ENCODE measurements at places on chromosomes 4 and X. TPM values are rescaled to one million over a fixed set of nuclear protein-coding genes. Genes with fewer than 3 reads are reported as not detected.
A peak's percentile ranks its signal among the peaks of the same experiment; 100 is the strongest.

DNA sequence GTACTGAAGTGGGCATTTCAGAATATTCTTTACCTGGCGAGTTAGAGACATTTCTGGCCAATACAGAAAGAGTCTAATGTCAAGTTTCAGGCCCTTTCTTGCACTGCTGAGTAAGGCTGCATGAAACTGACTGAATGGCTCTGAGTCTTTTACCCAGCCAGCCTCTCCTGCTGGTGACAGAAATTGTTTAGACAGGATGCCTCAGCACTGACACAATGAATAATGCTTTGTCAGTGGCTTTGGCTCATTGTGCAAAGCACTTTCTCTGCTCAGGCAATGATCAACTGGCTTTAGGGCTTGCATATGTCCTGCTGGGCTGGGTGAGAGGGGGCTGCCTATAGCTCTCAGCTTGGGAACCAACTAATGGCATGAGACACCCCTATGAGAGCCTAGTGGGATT is 45.5 kb downstream of the CLNK start:
- no peak overlapping the region for H3K4me3 ChIP-seq
- H3K27me3 ChIP-seq = no peaks in the 10 kb centered on the region
- DNase-seq = no peak
- peaks cover 9% of the 10 kb centered on the region for H3K4me1 ChIP-seq

Gene PAGE1
- not detected for total RNA-seq

- H3K36me3 ChIP-seq = peaks cover 13% of the 10 kb centered on the region
- peak overlapping the region; percentile 87 for H3K27ac ChIP-seq
- H3K4me3 ChIP-seq = peak overlapping the region; percentile 82
- H3K4me1 ChIP-seq = peaks cover 17% of the 10 kb centered on the region
- H3K27me3 ChIP-seq = no peaks in the 10 kb centered on the region
These were observed 488 bp downstream of the NAP1L5 start for GRCh38 chr4:88697141-88697540.

- H3K36me3 ChIP-seq = no peaks in the 10 kb centered on the region
- no peak overlapping the region for H3K4me3 ChIP-seq
- no peak for DNase-seq
These were observed 69.5 kb downstream of the AASDH start for GRCh38 chr4:56317749-56318148.

- no peak overlapping the region for H3K4me3 ChIP-seq
- H3K27me3 ChIP-seq = peaks cover 28% of the 10 kb centered on the region
- H3K27ac ChIP-seq = no peak overlapping the region
- peak; percentile 16 for DNase-seq
- H3K36me3 ChIP-seq = no peaks in the 10 kb centered on the region
These were observed 84.0 kb downstream of the WWC2 start for GRCh38 chr4:183182873-183183725.

- H3K27ac ChIP-seq = no peak overlapping the region
- no peak for DNase-seq
- no peaks in the 10 kb centered on the region for H3K4me1 ChIP-seq
- no peak overlapping the region for H3K4me3 ChIP-seq
- H3K27me3 ChIP-seq = no peaks in the 10 kb centered on the region
These were observed 192.2 kb downstream of the NDST4 start for GRCh38 chr4:114921191-114921590.

DNA sequence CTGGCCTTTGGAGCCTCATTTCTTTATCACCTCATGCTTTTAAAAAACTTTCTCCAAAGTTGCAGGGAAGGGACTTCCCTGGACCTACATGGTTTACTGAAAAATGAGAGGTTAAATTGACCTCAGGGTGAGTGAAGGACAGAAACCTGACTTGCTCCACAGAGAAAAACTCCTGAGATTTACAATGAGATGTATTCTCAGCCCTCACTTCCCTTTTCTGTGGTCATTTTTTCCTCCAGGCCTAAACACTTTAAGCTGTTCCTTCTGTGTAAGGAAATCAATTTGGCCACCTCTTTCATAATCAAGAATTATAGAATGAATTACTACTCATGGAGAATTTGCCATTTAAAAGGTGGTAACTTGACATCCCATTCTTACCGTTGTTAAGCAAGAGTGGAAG is 77.9 kb downstream of the HPGD start:
- no peaks in the 10 kb centered on the region for H3K27me3 ChIP-seq
- no peak overlapping the region for H3K4me3 ChIP-seq
- no peaks in the 10 kb centered on the region for H3K4me1 ChIP-seq
- no peak for DNase-seq
- no peak overlapping the region for H3K27ac ChIP-seq
- no peaks in the 10 kb centered on the region for H3K36me3 ChIP-seq

Gene LGI2
- not detected for total RNA-seq

DNA sequence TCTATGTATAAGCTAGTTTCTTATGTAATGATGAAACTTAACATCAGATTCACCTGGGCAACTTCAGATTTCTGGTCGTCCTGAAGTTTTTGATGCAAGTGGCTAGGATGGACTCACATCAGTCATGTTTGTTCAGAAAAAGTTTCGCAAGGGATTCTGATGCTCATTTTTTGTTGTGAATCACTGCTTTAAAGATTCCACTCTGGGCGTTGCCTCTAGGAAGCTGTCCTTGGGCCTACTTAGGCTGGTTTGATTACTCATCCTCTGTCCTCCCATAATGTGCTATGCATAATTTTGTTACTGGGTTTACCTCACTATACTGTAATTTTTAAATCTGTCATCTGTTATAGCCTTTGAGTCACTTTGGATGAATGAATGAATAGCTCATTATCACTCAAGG is 30.8 kb downstream of the HERC3 start:
- H3K27me3 ChIP-seq = no peaks in the 10 kb centered on the region
- peaks cover 41% of the 10 kb centered on the region for H3K36me3 ChIP-seq
- H3K27ac ChIP-seq = no peak overlapping the region
- H3K4me3 ChIP-seq = no peak overlapping the region
- no peaks in the 10 kb centered on the region for H3K4me1 ChIP-seq

DNA sequence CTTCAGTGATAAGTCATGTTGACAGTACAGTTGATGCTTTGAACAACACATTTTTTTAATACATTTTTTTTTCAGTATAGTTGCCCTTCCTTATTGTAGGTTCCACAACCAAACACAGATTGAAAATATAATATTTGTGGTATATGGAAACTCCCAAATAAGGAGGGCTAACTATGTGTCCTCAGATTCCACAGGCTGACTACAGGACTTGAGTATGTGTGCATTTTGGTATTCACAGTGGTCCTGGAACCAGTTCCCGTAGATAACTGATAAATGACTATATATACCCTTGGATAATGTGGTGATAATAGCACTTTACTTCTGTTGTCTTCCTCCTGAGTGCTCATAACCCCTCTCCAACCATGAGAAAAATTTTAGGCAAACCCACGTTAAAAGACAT is 111.6 kb upstream of the NUDT6 start:
- H3K27me3 ChIP-seq = no peaks in the 10 kb centered on the region
- no peaks in the 10 kb centered on the region for H3K4me1 ChIP-seq

Gene TAF7L
- not detected for total RNA-seq

DNA sequence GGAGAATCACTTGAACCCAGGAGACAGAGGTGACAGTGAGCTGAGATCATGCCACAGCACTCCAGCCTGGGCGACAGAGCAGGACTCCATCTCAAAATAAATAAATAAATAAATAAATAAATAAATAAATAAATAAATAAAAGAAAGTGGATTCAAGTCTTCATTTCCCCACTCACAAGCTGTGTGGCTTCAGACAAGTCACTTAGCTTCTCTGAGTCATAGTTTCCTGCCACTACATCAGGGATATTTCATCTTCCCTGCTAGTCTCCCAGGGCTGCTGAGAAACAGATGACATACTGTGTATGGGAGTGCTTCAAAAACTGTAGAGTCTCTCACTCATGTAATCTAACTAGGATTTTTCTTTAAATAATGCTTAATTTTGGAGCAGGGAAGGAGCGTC is 37.2 kb downstream of the TBC1D9 start:
- no peaks in the 10 kb centered on the region for H3K27me3 ChIP-seq
- no peak overlapping the region for H3K4me3 ChIP-seq
- no peak for DNase-seq
- H3K36me3 ChIP-seq = no peaks in the 10 kb centered on the region
- H3K4me1 ChIP-seq = peaks cover 6% of the 10 kb centered on the region

Gene UGT2B17
- not detected for total RNA-seq

DNA sequence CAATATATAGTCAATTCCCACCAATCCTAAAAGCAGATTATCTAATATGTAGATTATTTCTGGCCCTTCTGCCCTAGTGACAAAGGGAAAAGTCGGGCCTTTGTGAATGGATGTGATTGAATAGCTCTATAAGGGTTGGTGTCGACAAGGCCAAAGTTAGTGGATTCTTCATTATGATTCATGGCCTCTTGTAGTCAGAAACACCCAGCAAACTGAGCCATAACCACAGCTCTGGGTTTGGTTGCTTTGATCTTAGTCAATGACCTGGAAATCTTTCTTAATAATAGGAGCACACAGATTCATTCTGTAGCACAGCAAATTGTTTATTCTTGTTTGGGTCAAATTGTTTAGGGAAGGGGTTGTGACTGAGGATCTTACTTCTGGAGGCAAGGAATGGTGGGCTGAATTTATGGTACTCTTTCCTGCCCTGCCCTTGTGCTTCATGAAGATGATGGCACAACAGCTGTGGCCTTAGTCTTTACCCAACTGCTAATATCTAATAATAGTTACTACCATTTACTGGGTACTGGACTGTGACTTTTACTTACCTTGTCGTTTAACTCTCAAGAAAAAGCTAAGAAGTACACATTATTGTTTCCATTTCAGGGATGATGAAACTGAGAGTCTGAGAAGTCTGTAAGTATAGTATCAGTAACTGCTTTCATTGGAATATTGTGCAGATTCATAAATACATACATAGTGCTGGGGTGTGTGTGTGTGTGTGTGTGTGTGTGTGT is 74.0 kb downstream of the AFF2 start:
- no peak overlapping the region for H3K4me3 ChIP-seq
- H3K27me3 ChIP-seq = no peaks in the 10 kb centered on the region
- no peaks in the 10 kb centered on the region for H3K36me3 ChIP-seq
- no peaks in the 10 kb centered on the region for H3K4me1 ChIP-seq

Gene SOX3
- total RNA-seq = not detected

Gene KLB
- not detected for total RNA-seq

DNA sequence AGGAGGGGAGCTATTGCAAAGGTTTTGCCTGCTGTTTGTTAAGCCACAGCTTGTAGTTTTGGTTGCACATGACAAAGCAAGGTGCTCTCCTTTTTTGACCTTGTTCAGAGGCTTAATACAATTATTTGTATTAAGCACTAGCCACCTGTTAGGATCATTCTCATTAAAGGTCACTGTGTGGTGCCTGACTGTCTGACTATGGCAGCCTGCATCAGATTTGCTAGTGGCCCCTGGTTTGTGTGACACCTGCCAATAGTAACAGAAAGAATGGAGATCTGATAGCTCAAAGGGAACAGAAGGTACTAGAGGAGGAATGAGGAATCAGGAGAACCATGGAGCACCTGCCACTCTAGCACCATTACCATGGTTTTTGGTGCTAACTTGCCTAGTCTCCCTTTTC is 102.5 kb downstream of the POLA1 start:
- H3K4me3 ChIP-seq = no peak overlapping the region
- H3K36me3 ChIP-seq = peaks cover 17% of the 10 kb centered on the region
- H3K27me3 ChIP-seq = no peaks in the 10 kb centered on the region
- no peaks in the 10 kb centered on the region for H3K4me1 ChIP-seq
- no peak overlapping the region for H3K27ac ChIP-seq

- no peak overlapping the region for H3K27ac ChIP-seq
- H3K36me3 ChIP-seq = no peaks in the 10 kb centered on the region
- no peak for DNase-seq
- H3K4me3 ChIP-seq = no peak overlapping the region
These were observed 531.0 kb downstream of the SMARCA1 start for GRCh38 chrX:128992107-128992971.

Gene PSAPL1
- total RNA-seq = not detected

GRCh38 chr4:41207291-41207831 is 7.0 kb downstream of the APBB2 start:
- H3K4me1 ChIP-seq = no peaks in the 10 kb centered on the region
- no peaks in the 10 kb centered on the region for H3K36me3 ChIP-seq
- H3K4me3 ChIP-seq = no peak overlapping the region
- H3K27ac ChIP-seq = no peak overlapping the region

Gene GUCY1A1
- not detected for total RNA-seq

DNA sequence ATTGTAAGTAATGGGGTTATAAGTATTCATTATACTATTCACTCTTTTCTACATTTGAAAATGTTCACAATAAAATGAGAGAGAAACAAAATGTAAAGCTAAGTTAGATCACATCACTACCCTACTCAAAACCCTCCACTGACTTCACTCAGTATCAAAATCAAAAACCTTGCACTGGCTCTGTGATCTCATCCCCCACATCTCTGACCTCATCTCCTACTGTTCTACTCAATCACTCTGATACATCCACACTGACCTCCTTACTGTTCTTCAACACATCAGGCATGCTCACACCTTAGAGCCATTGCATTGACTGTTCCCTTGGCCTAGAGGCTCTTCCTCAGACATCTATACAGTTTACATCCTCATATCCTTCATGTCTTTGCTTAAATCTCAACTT is 50.7 kb downstream of the THOC2 start:
- DNase-seq = no peak
- no peak overlapping the region for H3K4me3 ChIP-seq

Data from activated CD4-positive, alpha-beta T cell treated with anti-CD3 and anti-CD28 coated beads, Interleukin-2, amount 10 ng/mL, durations not matched to agents 7 days and 5 days (primary cell).